Muscle of arm (tissue), 14 donors: ENCODE measurements at places on chromosomes 2 and 18.

DNA sequence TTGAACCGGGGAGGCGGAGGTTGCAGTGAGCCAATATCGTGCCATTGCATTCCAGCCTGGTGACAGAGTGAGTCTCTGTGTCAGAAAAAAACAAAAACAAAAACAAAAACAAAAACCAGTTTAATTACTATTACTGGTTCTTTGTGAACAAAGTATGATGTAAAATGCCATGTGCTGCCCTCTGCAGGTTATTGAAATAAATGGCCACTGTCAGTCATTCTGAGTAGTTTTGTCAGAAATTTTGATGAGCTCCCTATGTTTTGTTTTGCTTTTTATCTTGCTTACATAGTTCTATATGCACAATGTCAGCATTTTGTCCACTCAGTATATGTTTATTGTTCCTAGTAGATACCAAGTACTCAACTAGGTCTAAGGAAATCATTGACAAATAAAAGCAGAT lies 423.6 kb upstream of the CHST9 start:
- no peak for DNase-seq

DNA sequence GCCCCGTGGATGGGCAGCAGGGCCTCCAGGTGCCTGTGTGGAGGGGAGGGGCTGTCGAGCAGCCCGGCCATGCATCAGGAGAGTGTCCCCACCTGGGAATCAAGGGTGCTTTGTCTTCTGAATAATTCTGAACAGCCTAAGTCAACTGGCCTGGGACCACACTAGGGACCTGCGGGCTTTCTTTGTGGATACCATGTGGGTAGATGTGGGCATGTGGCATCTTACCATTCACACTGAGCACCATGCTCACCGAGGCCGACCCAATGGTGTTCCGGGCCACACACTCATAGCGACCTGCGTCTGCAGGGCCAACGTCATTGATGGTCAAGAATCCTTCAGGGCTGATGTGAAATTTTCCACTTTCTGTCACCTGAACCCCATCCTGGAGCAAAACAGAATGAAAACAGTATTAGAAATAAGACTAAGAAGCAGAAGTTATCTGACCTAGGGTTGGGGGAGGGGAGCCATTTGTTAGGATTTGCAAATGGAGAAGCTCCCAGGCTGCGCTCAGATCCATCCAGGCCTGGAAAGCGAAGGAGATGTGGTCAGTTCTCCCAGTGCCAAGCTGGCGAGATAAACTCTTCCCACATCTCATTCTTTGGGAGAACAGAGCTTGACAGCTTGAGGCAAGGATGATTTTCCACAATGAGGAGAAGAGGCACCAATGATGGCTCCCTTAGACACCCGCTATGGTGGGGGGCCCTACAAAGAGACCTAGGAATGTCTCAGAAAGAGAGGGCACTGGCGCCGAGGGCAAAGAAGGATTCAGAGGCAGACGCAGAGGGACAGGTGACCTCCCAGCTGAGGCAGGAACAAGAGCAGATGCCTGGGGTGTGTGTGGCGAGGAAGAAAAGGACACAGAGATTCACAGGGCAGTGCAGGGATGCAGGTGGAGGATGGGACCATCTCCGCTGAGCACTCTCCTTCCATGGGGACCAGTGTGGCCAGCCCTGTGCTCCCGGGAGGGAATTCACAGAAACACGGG lies 83.4 kb downstream of the PXDN start:
- no peak for DNase-seq

DNA sequence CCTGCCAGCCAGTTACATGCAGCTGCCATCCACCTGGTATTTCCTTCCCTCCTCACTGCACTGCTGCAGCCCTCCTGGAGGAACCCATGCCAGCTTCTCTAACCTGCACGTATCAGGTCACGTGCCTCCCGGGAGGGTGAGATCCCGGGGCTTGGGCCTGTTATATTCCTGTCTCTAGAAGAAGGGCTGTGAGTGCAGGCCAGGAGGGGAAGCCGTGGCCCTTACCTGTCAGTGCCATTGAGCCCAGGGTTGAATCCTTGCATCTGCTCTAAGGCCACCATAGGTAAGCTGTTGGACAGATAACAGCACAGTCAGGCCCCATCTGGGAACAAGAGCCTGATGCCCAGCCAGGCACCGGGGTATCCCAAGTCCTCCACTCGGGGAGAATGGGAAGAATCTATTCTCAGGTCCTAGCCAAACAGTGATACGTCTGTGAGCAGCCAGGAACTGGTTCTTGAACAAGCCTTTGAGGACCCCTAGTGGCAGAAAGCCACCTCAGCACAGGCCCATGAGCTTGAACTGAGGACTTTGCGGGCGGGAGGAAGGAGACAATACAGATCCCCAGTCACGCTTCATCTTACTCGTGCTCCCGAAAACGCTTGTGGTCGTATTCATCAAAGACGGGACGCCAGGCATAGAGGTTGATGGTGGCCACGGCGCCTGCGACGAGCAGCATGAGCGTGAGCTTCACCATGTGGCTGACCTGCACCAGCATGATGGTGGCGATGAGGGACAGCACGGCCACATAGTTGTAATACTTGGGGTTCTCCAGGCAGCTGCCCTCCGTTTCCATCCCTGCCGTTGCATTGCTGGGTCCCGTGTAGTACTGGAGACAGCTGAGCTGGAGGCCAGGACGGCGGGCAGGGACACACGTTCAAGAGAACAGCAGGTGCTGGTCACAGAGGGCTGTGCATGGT lies 34.4 kb downstream of the CENPO start:
- peak; percentile 90 for DNase-seq

DNA sequence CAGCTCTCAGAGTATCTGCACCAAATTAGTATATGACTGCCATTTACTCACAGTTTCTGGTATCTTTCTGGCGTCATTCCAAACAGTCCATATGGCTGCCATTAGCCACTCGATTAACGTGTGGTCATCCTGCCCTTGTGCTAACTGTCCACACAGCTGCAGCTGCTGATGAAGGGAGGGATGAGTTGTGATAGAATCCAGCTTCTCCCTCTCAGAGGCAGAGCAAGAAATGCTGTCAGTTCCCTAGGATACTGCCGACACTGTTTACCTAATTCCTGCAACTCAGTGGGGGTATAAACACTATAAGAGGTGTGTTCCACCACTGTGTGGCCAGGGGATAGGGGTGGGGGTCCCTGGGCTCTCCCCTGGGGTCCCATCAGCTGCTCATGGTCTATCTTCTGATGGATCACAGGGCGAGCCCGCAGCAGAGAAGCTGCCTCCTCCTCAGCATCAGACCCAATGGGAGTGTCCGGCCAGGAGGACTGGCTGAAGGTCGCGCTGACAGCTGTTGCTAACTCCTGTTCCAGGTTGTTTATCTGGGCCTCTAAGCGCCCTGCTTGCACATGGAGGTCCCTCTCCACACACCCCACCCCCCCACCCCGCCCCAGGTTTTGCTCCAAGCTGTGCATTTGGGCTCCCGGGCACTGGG lies 17.3 kb upstream of the KLHL23 start:
- no peak for DNase-seq

DNA sequence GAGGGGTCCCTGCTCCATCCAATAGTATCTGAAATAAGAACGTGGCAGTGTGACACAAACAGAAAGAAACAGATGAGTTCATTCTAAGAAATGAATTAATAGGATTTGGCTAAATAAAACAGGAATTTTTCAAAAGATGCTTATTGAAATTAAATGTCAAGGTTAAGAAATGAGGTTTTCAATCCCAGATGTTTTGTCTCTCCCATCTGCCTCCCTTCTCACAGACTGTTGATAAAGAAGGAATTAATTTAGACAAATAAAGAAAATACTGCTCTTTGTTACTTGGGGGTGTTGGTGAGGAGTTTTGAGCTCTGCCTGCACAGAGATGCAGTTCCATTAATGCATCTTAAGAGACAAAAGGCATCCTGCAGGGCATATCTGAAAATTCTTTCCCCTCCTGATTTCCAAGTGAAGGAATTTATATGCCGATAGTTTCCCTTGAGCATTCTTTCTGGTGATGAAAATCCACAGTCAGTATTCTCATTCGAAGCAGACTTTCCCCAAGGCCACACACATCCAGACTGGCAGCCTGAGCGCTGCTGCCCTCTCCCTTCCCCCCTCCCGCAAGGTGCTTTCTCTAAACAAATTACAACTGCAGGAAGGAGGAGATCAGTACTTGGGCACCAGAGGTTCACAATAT lies 385.4 kb upstream of the RND3 start:
- no peak for DNase-seq

DNA sequence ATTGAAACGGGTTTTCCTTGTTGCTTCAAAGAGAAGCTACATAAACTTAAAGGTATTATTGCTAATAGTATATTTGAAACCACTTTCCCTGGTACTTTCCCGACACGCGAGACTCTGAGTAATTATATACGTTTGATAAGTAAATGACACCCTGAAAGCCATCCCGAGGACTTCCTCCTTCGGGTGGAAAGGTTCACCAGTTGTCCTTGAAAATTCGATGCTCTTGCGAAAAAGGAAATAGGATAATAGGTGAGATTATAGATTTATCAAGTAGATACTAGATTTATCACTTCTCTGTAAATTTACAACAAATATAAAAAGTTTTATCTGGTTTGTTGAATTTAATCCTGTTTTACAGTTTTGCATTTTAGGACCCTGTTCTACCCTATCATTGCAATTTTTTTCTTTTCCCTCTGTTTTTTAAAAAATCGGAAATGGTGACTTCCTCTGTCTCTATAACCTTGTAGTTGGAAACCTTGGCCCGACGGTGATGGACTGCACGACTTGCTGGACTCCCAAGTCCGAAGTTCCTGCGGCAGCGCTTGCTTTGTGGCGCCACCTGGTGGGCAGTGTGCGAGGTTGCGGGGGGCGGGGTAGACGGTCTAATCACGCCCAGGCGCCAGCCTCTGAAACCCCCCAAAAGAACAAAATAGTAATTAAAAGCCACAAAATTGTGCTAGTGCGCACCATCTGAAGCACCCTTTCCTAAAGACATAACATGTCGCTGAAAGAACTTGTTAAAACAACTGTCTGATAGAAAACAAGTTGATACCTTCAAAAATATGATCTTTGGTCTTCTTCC lies 972 bp upstream of the DLX2 start:
- DNase-seq, result peak; percentile 88

- DNase-seq, result no peak
Measured at GRCh38 chr18:37964885-37965571, 399.4 kb upstream of the CELF4 start.

DNA sequence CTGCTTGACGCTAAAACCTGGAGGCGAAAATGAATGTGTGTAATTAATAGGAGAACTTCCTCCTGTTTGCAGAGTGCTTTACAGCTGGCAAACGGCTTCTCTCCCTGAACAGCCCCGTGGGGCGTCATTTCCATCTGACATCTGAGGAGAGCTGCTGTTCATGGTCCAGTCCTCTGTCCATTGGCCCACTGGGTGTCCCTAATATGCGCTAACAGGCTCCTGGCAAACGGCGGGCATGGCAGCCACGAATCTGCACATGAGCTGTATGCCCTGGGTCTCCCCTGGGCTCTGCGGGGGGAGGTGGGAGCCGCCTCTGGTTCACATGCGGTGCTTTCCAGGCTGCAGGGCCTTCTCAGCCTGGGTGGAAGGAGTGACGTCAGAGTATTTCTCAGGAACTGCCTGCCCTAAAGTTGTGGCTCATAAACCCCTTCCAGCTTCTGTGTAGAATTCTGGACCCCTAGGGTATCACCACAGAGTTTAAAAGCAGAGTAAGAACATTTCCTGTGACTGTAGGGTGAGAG lies 73.2 kb downstream of the LRRFIP1 start:
- peak; percentile 81 for DNase-seq

GRCh38 chr2:111185361-111186022 lies 64.8 kb downstream of the BCL2L11 start:
- no peak for DNase-seq

GRCh38 chr2:113098041-113098440 lies 29.4 kb upstream of the IL1RN start:
- no peak for DNase-seq

- no peak for DNase-seq
Measured at GRCh38 chr2:241891315-241891987, 21.9 kb downstream of the RTP5 start.

GRCh38 chr2:237191714-237192081 lies 106.0 kb downstream of the COPS8 start:
- DNase-seq, result no peak

DNA sequence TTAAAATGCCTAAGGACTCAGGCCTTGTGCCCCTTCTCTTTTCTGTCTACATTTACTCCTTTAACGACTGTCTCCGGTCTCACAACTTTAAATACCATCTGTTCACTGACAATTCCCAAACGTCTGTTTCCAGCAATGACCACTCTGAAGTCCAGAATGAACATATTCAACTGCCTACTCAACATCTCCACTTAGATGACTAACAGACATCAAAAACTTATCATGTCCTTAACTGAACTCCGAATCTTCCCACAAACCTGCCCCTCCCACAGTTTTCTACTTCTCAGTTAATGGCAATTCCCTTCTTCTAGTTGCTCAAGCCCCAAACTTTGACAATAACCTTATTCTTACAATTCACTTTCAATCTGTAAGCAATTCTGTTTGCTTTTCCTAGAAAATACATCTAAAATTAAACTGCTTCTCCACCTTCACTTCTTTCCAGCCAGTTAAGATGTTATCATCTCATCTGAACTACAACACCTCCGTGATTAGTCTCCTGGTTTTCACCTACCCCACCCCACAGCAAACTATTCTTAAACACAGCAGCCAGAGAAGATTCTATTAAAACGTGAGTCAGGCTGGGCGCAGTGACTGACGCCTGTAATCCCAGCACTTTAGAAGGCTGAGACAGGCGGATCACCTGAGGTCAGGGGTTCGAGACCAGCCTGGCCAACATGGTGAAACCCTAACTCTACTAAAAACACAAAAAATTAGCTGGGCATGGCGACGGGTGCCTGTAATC lies 2.8 kb downstream of the C1D start:
- no peak for DNase-seq

- DNase-seq, result no peak
Measured at GRCh38 chr2:70443726-70444125, 109.9 kb downstream of the TGFA start.

DNA sequence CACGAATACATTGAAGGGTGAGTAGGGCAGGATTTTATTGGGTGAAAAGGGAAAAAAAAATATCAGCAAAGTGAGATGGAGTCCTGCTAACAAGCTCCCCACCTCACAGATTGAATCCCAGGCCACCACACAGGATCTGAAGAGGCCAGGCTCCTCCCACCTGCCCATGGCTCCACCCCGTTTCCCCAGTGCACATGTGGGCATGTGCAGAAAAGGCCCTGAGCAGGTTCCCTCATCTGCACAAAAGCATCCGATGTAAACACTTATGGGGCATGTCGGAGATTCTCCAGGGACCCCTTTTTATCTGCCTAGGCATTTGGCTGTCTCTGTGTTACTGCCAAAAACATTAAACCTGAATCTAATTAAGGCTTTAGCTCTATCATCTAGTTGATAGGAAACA lies 35.2 kb downstream of the SKA1 start:
- no peak for DNase-seq

GRCh38 chr2:142734231-142734630 lies 143.2 kb upstream of the KYNU start:
- no peak for DNase-seq

DNA sequence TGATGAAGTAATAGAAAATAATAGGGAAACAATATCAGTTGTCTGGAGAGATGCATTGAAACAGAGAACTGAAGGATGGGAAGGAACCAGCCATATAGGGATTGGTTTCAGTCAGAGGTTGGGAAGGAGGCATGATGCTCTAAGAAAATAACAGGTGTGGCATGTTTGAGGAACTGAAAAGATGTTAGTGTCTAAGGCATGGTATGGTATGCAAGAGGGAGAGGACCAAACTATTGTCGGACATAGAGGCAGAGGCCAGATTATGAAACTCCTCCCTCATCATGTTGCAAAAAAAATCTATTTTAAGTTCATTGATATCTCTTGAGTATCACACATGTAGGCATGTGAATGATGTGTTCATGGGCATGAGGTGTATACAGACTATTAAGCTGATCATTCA lies 48.9 kb upstream of the EMILIN2 start:
- DNase-seq, result no peak
